ENCODE measurements at places on chromosomes 3 and 15.

GRCh38 chr15:41927536-41927935 lies 33.7 kb upstream of the SPTBN5 start:
- no peak for DNase-seq

- DNase-seq, result no peak
These were observed 533.1 kb upstream of the CBLB start for GRCh38 chr3:106401666-106402490.

GRCh38 chr3:4270720-4271119 lies 32.4 kb upstream of the SETMAR start:
- no peak for DNase-seq

DNA sequence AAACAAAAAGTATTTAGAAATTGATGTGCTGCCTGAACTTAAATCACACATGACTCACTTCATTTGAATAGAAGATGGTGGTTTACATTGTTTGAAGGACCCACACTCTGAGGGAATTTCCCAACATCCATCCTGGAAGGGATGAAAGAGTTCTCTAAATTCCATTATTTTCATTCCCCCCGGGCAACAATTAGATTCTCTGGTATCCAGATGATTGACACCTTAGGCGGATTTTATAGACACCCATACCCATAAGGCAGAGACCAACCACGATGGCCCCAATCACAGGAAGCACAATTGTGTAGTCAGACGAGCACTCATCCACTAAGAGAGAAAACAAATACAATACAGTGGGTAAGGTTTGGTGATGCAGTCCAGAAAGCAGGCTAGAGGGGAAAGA lies 24.6 kb upstream of the MCCC1 start:
- no peak for DNase-seq

DNA sequence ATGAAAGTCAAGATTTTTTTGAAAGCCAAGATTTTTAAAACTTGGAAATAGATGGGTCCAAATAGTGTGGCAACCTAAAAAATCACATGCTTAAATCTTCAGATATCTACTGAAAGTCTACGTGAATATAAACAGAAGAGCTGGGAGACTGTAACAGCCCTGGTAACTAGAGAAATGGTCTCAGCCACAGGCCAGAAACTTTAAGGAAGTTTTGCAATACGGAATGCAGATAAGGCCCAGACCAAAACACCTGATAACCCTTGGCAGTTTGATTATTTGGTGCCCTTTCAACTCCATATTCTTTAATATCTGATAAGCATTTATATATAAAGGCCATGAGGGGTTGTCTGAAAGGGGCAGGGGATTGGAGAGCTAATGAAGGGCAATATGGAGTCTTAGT lies 537.3 kb upstream of the TGFBR2 start:
- no peak for DNase-seq

- DNase-seq, result no peak
These were observed 14.1 kb downstream of the IL17RD start for GRCh38 chr3:57151021-57151449.

- DNase-seq, result peak; percentile 60
These were observed 4.3 kb downstream of the PFKFB4 start for GRCh38 chr3:48552111-48552951.

- DNase-seq, result peak; percentile 83
These were observed 110.3 kb downstream of the MYLK start for GRCh38 chr3:123773681-123774431.

- no peak for DNase-seq
These were observed 873.1 kb downstream of the NSUN3 start for GRCh38 chr3:94935738-94936580.

- no peak for DNase-seq
These were observed 19.5 kb downstream of the SENP2 start for GRCh38 chr3:185605566-185605965.

GRCh38 chr15:42218953-42219592 lies 11.0 kb upstream of the VPS39 start:
- DNase-seq, result no peak

DNA sequence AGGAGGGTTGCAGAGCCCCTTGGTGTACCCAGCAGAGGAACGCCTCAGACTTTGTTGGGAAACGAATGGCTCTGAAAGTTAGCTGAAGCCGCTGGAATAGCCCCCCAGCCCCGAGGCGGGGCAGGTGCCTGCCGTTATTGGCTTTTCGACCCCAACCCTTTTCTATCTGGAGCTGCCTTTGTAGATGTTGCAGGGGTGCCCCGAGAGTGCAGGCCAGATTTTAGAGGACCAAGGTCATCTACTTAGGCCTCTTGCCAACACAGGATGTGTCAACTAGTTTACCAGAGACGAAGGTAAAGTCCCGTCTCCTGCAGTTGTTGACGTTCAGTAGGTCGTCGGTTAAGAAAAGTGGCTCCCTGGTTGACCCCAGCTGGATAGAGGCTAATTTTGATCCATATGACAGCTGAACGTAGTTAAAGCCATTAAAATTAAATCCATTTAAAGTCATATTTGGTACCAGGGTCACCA lies 579 bp upstream of the UBE3A start:
- DNase-seq, result no peak

GRCh38 chr15:99502182-99502581 lies 63.6 kb upstream of the MEF2A start:
- no peak for DNase-seq

DNA sequence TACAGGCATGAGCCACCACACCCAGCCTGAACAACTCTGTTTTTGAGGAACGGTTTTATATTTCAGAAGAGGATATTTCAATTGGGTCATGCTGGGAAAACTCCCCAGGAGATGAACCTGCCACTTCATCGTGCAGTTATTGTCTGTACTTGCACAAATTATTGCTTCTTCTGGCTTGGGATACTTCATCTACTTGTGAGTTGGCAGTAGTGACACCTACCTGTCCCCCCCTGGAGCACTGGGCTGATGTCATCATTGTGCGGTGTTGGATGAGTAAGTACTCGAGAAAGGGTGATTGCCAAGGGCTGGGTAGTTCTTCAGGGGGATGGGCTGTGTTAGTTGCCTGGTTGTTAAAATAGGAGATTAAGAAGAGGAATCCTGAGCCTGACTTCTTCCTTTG lies 85.1 kb upstream of the SAMMSON start:
- DNase-seq, result no peak

DNA sequence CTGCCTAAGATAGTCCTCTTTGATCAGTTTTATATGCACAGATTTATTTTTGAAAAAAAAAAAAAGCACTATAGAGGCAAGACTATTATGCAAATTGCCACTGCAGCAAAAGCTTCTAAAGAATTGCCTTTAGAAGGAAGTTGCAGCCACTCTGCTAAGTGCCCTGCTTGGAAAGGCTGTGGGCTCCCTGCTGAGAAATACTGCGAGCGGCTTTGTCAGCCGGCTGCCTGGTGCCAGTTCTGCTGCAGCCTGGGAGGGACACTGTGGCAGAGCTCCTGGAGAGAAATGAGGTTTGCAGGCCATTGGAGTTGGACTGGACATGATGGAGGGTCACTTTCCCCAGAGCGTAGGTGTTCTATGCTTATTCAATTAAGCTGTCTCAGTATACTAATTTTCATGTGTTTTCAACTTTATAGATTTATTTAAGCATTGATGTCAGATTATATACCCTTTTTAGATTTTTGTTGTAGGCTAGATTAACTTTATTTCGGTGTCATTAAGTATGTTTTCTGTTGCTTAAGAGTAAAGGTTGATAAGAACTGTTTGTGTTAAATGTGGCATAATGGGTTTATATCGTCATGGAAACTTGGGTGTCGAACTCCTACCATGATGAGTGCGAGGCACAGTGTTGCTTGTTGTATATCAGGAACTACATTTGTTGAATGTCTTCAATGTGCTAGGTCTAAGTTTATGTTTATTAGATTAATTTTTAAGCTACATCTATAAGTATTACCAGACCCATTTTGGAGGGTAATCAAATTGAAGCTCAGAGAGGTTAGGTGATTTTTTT lies 6.6 kb downstream of the MAP2K5 start:
- DNase-seq, result peak; percentile 75

DNA sequence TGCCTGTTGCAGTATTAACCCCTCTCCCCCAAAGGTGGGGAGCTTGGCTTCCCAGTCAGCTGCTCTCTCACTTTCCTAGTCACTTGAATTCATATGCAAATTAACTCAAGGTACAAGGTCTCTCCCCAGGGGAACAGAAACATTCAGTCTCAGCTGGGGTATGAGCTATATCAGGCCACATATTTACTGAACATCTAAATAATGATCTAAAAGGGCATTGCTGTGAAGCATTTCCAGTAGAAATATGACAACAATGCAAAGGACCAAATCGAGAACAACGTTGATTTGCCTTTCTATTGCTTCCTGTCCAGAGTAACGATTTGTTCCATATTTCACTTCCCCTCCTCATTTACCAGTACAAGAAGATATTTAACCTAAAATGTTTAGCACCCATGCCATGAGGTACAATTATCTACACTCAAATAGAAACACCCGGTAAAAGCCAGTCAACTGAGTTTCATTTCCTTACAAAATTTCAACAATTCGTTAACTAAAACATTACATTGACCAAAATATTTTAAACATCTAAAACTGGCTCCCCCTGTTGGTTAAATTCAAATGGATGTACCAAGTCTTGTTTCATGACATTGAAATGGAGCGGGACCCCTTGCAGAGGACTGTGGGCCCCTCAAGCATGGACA lies 36.5 kb upstream of the KLHL6 start:
- peak; percentile 5 for DNase-seq

GRCh38 chr3:43019006-43019809 lies 40.1 kb downstream of the GASK1A start:
- DNase-seq, result no peak

DNA sequence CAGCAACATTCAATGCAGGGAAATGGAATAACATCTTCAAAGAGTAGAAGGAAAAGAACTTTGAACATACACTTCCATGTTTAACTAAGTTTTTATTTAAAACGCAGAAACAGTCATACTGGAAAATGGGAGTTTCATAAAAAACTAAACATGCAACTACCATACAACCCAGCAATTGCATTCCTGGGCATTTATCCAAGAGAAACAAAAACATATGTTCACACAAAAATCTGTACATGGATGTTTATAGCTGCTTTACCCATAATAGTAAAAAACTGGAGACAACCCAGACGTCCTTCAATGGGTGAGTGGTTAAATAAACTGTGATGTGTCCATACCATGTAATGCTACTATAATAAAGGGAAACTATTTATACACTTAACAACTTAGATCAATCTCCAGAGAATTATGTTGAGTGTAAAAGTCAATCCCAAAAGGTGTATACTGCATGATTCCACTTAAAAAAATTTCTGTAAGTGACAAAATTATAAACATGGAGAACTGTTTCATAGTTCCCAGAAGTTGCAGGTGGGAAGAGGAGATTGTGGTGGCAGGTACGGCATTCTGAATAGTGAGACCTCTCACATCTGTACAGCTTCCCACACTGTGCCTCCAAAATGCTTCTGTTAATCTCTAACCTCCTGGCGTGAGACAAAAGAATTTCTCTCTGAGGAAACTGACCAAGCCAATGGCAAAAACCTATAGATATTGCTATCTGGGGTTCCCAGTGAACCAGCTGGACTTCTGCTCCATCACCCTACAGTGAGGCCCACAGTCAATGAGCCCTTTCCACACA lies 23.1 kb downstream of the ISG20 start:
- DNase-seq, result no peak

DNA sequence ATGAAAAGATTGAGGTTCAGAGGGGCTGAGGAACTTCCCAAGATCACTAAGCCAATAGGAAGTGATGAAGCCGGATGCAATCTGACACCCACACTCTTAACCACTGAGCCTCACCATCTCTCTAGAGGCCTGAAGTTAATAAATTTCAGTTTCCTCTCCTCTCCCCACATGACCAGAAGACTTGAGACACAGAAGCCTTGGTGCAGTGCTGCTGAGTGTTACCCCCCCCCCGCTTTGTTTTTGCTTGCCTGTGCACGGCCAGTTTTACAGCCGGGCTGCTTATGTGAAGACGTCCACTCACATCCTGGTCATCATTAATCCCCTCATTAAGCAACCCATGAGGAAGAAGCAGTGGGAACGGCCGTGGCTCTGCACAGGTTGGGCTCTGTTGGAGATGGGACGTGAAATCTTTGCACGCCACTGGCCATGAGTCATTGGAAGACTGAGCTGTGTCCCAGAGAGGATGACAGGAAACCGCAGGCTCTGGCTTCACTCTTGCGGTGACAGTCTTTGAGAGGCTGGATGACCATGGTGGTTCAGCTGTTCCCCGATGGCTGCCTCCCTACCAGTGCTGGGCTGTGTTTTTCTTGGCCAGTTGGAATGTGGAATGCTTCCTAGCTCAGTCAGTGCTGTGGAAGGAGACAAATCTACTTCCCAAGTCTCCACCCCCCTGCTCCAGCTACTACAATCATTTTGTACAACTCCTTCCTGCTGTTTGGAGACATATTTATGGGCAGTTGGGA lies 232.6 kb upstream of the LRTM1 start:
- peak; percentile 86 for DNase-seq

GRCh38 chr15:66254089-66254950 lies 770 bp upstream of the MEGF11 start:
- peak; percentile 56 for DNase-seq

- DNase-seq, result no peak
These were observed 166.2 kb upstream of the NSMCE3 start for GRCh38 chr15:29435811-29436210.

- no peak for DNase-seq
These were observed 173.5 kb downstream of the OR4M2 start for GRCh38 chr15:22253676-22254408.
